Esophagus squamous epithelium (tissue), 5 donors: ENCODE measurements at places on chromosomes 12 and 14.

DNA sequence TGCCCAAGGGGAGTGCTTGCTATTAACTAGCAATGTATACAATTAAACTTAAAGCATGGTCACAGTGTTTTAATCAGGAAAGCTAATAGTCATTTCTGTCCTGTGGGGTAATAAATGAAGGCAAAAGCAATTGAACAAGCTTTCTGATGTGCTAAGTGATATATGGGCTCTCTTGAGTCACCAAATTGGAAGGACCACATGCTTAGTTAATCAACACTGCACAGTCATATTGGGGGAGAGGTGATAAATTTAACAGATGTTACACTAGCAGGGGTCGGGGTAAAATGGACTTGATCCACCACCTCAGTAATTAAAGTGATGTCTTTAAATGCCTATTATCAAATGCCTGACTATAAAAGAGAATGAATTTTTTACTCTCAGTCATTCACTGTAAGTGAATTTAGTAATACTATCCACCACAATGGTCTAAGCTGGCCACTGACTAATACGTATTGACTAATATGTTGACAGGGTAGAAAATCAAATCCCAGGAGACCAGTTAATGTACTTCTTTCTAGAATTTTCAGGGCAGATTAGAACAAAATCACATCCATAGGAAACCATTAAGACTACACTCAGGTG is 736.3 kb downstream of the RPS29 start:
- no peak for DNase-seq

DNA sequence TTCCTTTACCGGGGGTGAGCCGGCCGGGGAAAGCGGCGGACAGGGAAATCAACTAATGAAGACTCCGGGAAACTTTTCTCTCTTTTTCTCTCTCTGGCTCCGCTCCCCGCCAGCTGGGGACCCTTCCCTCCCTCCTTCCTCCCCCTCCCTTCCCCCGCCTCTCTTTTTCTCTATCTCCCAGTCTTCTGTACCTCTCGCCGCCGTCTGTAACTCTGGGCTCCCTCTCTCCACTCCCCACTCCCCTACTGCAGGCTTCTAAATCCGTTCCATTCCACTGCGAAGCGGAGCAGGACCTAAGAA is 6.9 kb upstream of the HOXC11 start:
- no peak for DNase-seq

DNA sequence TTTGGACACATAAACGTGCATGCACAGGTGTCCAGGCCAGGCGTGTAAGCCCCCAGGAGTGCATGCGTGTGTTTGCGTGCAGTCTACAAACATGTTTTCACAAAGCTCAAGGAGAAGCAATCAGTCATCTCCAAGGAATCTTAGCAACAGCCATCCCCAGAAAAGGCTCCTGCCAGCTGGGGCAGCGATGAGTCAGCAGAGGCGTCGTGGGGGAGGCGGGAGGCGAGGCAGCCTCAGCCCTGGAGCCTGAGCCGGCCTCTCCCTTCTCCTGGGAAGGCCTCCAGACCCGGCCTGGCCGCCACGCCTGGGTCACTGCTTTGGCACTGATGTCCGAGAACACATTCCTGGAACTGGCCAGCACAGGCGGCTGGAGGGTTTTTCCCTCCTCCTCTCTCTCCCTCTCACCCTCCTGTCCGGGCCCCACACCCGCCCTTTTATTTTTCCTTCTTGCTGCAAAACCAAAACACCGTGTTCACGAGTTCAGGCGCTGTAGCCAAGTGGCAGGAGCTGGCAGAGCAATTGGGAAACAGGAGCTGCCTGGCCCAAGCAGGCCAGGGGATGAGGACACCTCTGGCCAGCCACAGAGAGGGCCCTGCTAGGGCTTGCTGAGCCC is 92.7 kb downstream of the LRRC74A start:
- no peak for DNase-seq

DNA sequence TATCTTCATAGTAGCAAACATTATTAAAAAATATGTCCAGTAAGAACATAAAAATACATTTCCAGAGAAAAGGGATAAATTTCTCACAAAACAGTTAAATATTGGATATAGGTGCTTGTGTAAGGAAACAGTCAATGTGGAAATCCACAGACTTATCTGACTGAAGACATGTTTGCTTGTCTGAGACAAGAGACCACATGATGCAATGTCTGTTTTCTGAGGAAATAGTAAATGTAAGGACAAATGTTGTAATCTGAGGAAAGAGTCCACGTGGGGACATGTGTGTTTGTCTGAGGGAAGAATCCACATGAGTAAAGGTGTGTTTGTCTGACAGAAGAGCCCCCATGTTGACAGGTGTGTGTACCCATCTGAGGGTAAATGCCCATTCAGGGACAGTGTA is 1093.2 kb downstream of the TMEM121 start:
- no peak for DNase-seq

DNA sequence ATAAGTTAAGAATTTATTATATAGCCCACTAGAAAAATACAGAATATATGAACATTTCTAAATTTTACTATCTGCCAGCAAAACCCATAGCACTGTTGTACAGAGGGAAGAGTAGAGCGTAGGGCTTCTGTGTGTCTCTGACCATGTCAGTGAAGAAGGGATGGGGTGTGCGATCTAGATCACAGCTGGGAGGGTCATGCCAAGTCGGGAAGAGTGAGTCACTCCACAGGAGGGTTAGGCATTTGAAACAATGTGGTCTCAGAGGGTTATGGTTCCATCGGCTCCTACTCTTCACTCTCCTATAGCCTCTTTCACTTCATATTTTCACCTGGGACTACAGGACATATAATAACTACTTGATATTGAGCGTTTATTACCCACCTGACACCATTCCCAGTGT is 185.1 kb upstream of the DDHD1 start:
- no peak for DNase-seq

- DNase-seq: no peak
Measured at GRCh38 chr12:96198965-96199364, 4.8 kb downstream of the ELK3 start.

DNA sequence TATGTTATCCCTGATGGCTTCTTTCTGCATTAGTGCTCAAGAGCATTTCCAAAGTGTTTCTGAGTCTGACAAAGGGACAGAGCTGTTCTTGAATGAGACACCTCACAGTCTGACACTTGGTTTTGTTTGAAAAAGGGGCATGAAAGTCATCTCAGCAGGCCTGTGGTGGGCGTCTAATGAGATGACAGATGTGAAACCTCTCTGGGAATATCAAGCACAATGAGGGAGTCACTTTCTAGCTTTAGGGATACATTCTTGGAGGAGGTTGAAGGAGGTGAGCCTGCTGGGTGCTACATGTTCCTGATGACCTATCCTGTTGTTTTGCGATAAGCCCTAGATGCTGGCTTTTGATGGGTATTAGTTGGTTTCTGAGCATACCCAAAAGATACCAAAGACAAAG is 290.5 kb downstream of the NUAK1 start:
- no peak for DNase-seq

GRCh38 chr12:52119398-52120254 is 40.1 kb downstream of the SMIM41 start:
- no peak for DNase-seq

GRCh38 chr12:102950950-102951619 is 6.4 kb upstream of the ASCL1 start:
- DNase-seq: no peak

- no peak for DNase-seq
Measured at GRCh38 chr12:31868965-31869364, 90.2 kb upstream of the RESF1 start.
